Activated naive CD4-positive, alpha-beta T cell treated with anti-CD3 and anti-CD28 coated beads for 36 hours (primary cell): ENCODE measurements at places on chromosomes 13 and 19.

DNA sequence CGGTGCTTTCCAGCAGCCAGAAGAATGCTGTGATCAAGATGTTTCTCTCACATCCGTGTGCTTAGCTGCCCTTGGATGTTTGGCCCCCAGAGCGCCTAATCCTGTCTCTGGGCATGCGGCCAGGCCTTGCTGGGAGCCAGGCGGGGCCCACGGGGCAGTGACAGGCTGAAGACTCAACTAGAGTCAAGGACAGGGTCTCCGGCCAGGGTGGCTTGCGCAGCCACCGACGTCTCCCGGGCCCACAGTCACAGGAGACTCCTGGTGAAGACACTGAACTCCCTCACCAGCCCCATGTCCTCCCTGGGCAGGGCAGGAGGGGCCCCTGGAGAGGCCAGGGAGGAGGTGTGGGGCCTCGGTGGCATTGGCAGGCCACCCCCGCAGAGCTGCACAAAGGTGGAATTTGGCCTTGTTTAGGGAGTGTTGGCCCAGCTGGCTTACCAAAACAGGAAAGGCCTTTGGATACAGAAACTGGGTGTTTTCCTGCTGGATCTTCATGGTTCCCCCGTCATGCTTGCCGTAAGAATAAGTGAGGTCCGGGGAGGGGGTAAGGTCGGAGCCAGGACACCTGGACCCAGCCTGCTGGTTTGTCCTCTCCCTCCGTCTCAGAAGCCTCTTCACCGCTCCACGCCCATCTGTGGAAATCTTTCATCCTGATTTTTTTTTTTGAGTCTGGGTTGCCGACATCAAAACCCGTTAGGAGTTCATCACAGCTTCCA is 10.0 kb upstream of the NDUFS7 start:
- DNase-seq, result no peak

DNA sequence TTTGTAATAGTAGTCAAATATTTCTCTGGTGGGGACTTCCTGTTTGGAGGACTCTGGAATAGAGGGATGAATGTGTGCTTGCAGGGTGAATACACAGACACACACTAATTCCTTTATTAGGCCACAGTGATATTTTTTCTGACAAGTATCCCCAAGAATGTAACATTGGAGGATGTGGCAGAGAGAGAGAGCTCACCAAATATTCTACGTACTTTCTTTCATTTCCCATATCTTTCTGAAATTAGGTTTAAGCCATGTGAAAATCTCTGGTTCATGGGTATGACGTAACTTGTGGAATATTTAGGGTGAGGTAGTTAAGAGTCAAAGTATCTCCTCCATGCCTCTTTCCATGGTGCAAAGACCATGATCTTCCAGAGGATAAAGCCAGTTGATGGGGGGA is 463.4 kb downstream of the DIAPH3 start:
- DNase-seq, result no peak

GRCh38 chr19:47512948-47513319 is 1.9 kb downstream of the NAPA start:
- DNase-seq, result no peak

DNA sequence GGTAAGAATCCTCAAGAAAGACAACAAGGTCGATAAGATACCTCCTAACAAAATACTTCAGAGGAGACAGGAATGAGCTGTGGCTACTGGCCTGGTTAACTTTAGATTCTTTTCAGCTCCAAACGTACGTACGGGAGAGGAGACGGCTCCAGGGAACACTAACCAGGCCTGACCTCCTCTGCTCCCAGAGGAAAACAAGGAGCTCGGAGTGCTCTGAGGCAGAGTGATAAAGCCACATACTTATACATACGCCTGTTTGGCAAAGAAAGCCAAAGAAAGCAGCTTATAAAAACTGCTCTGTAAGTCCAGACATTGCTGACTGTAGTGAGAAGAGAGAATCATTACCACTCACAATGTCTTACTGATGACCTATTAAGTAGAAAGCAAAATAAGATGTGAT is 263.9 kb downstream of the MZT1 start:
- DNase-seq, result no peak

DNA sequence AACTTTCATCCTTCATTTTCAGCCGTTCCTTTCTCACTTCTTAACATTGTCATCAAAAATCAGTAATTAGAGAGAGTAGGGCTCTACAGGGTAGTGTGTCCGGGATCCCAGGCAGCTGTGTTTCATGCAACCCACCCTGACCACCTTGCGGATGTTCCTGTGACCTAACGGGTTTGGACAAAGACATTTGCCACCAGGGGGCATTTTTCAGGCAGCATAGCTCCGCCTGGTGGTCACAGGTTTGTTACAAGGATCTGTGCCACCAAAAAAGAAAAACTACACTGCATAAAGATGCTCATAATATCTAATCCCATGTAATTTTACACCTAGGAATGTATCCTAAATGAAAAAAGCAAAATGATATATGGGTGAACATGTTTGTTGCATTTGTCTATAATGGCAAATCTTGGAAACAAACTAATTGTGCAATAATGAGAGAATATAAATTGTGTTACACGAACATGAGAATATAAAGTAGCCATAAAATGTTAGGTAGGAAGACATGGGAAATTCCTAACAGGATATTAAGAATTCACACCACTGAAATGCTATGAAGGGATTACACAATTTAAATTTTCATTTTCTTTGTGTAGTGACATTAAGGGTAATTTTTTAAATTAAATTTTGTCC is 123.0 kb downstream of the SLC7A1 start:
- DNase-seq, result peak; percentile 65

DNA sequence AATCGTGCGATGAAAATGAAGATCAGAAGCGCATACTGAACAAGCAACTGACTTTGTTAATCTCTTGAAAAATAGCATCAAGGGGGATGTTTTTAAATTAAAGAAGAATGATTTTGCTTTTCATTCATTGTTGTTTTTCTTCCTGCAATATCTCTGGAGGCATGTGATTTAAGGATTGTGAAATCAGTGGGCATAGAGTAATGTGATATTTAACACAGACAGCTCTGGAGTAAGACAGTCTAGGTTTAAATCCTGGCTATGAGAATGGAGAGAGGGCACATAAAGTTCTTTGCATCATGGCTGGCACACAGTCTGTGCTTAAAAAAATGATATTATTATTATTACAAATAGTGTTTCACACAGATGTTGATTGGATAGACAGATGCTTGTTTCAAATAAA is 243.1 kb upstream of the NBEA start:
- DNase-seq, result no peak

GRCh38 chr19:5922161-5922545 is 8.1 kb downstream of the CAPS start:
- DNase-seq, result no peak

DNA sequence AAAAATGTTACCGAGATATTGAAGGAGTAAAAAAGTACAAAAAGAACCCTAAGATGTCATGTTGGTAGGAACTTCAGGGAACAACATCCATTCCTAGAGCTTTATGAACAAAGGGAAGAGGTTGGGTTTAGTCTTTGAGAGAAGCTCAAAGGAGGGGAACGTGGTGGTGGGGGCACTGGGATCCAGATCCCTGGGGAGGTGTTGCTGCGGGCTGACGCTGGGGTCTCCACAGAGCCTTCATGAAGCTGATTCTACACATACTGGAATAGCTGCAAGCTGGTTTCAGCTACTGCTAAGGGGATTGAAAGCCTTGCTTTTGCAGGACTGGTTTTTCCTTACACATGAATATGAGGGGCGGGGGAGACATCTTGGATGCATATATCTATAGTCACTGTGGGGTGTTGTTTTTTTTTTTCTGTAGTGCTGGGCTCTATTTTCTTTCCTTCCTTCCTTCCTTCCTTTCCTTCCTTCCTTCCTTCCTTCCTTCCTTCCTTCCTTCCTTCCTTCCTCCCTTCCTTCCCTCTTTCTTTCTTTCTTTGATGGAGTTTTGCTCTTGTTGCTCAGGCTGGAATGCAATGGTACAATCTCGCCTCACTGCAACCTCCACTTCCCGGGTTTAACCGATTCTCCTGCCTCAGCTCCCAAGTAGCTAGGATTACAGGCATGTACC is 6.5 kb upstream of the MZF1 start:
- no peak for DNase-seq

- DNase-seq, result no peak
Observed at GRCh38 chr13:42477596-42478190, 96.3 kb upstream of the TNFSF11 start.

- DNase-seq, result no peak
Observed at GRCh38 chr19:5048727-5049553, 80.0 kb downstream of the KDM4B start.

GRCh38 chr13:21076253-21076652 is 14.9 kb upstream of the LATS2 start:
- peak; percentile 20 for DNase-seq

- DNase-seq, result peak; percentile 43
Observed at GRCh38 chr19:43438291-43439031, 23.8 kb downstream of the TEX101 start.

DNA sequence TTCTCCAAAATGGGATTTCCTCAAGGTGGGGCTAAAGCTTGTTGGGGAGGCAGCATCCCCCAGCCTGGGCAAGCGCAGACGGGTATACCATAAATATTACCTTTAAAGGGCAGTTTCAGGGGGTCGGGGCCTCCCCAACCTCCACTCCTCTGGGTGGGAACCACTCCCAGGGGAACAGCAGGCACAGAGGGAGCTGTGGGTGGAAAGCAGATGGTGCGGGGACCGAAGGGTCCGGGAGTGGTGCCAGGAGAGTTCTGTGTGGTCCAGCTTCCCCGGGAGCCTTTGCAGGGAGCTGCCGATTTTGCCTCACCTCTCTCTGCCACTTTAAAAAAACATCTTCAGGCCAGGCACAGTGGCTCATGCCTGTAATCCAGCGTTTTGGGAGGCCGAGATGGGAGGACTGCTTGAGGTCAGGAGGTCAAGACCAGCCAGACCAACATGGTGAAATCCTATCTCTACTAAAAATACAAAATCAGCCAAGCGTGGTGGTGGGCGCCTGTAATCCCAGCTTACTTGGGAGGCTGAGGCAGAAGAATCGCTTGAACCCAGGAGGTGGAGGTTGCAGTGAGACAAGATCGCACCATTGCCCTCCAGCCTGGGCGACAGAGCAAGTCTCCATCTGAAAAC is 5.5 kb downstream of the MAST3 start:
- no peak for DNase-seq

GRCh38 chr13:76974618-76974975 is 17.3 kb upstream of the CLN5 start:
- DNase-seq, result no peak

DNA sequence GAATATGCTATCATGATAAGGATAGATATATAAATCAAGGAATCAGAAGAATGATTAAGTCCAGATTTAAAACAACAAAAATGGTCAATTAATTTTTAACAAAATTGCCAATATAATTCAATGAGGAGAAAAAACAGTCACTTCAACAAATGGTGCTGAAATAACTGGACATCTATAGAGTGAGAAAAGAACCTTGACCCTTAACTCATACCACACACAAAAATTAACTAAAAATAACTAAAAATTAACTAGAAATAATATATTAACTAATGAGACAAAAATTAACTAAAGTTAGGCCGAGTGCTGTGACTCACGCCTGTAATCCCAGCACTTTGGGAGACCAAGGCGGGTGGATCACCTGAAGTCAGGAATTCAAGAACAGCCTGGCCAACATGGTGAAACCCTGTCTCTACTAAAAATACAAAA is 9.5 kb downstream of the LGALS7 start:
- no peak for DNase-seq

- no peak for DNase-seq
Observed at GRCh38 chr13:40666933-40667621, 636 bp upstream of the FOXO1 start.

GRCh38 chr13:27822258-27822872 is 30.1 kb downstream of the GSX1 start:
- DNase-seq, result no peak

DNA sequence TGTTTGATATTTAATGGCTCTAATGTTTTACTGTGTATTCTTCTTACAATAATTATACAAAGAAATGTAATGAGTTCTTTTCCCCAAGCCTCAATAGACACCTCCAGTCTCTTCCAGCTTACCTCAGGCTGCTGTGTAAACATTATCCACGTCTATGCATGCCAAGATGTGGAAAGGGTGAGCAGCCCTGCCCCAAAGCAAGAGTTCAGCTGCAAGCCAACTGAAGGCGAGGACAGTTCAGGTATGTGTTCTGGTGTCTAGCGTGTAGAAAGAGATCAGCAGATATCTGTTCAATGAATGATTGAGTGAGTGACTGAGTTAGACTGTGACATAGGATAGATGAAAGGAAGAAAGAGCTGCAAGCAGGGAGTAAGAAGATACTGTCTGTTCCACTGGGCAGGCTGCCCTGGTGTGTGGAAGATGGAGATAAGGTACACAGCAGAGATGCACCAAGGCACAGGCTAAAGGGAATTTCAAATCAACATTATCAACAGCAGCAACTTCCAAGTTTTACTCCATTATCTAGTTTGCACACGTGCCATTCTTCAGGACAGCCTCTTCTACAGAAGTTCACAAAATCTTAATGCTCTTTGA is 66.0 kb downstream of the LATS2 start:
- DNase-seq, result no peak

GRCh38 chr13:106357198-106357597 is 178.3 kb downstream of the EFNB2 start:
- no peak for DNase-seq

GRCh38 chr19:14350302-14350701 is 30.9 kb upstream of the ADGRE5 start:
- no peak for DNase-seq

GRCh38 chr13:33016414-33017322 is at the start of gene KL:
Gene KL, plus strand, starts transcription at chr13:33016423. Its CDS starts 18 bp downstream, at chr13:33016441.
- DNase-seq, result peak; percentile 30

GRCh38 chr13:50309318-50309717 is 294.1 kb downstream of the KCNRG start:
- no peak for DNase-seq

DNA sequence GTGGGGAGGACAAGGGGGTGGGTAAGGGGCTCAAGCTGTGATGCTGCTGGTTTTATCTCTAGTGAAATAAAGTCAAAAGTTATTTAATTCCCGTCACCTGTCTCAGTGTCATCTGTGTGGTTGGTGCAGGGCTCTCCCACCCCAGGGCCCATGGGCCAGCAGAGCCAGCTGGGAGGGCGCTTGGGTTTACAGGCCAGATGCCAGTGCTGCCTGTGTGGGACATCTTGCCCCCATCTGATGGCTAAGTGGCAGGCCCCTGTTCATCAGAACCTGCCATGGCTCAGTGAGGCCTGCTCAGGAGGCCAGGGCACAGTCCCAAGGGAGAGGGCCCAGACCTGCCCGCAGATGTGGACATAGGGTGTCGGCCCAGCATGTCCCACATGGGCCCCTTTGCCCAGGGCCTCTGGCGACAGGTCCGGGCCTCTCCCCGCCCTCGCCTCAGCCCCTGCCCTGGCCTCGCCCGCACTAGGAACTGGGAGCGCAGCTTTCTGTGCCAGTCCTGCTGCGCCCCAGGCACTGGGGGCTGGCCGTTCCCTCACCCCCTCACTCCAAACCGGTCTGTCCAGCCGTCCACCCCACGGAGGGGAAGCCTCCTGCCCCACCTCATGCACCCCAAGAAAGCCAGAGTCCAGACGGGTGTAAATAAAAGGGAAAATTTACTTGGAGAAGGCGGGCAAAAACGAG is 5.3 kb downstream of the ZNF296 start:
- no peak for DNase-seq

GRCh38 chr19:39430675-39431593 is 4.8 kb downstream of the RPS16 start:
- peak; percentile 78 for DNase-seq
